Frontal cortex (tissue), 4 donors: ENCODE measurements at places on chromosomes 12 and 14. TPM values are rescaled to one million over a fixed set of nuclear protein-coding genes. Genes with fewer than 3 reads are reported as not detected.

DEPDC4 gene
- total RNA-seq = 2.4 TPM

ADAM20 gene
- total RNA-seq = 1.6 TPM

CD69 gene
- total RNA-seq = not detected

KRT3 gene
- not detected for total RNA-seq

CLEC2A gene
- total RNA-seq = not detected

AHSA1 gene
- 107 TPM for total RNA-seq

DNA sequence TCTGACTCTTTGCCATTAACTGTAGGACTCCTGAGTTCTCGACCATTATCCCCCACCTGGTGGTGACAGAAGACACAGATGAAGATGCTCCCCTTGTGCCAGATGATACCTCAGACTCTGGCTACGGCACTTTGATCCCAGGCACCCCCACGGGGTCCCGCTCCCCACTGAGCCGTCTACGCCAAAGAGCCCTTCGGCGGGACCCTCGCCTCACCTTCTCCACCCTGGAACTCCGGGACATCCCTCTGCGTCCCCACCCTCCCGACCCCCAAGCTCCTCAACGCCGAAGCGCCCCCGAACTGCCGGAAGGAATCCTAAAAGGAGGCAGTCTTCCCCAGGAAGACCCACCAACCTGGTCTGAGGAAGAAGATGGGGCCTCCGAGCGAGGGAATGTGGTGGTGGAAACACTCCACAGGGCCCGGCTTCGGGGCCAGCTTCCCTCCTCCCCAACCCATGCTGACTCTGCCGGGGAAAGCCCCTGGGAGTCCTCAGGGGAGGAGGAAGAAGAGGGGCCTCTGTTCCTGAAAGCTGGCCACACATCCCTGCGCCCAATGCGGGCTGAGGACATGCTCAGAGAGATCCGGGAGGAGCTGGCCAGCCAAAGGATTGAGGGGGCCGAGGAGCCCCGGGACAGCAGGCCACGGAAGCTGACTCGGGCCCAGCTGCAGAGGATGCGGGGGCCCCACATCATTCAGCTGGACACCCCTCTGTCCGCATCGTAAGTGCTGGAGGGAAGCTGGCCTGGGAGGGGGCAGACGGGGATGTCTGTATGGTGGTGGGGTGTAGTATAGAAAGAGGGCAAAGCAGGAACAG, 14.4 kb downstream of the TNFRSF1A start:
- no peak for DNase-seq

DNA sequence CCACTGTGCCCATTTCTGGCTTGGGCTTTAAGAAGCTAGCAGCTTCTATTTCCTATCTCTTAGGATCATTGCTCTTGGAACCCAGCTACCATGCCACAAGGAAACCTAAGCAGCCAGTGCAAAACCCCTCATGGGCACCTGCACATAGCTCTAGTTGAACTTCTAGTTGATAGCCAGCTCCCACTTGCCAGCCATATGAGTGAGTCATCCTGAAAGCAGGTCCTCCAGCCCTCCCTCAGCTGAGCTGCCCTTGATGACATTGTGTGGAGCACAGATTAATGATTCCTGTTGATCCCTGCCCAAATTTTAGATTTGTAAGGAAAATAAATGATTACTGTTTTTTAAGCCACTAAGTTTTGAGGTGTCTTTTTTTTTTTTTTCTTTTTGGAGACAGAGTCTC, 234.2 kb upstream of the FBXO33 start:
- no peak for DNase-seq

- DNase-seq = no peak
These were observed 23.5 kb downstream of the ASB2 start for GRCh38 chr14:93952829-93953228.

DNA sequence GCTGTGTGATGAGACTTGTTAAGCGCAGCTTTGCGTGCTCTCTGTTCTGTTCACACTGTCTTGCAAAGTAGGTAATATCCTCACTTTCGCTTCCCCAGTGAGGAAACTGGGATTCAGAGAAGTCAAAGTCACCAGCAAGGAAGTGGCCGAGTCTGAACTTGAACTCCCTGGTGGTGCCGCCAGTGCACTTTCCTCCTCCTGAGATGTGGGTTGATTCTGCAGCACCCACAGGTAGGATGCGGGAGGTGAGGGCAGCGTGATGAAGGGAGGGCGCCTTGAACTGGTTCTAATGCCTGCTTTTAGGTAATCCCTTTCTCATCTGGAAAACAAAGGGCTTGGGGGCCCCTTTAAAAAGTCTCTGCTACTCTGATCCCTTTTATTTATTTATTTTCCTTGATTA, 54.9 kb upstream of the IGF1 start:
- no peak for DNase-seq

DNA sequence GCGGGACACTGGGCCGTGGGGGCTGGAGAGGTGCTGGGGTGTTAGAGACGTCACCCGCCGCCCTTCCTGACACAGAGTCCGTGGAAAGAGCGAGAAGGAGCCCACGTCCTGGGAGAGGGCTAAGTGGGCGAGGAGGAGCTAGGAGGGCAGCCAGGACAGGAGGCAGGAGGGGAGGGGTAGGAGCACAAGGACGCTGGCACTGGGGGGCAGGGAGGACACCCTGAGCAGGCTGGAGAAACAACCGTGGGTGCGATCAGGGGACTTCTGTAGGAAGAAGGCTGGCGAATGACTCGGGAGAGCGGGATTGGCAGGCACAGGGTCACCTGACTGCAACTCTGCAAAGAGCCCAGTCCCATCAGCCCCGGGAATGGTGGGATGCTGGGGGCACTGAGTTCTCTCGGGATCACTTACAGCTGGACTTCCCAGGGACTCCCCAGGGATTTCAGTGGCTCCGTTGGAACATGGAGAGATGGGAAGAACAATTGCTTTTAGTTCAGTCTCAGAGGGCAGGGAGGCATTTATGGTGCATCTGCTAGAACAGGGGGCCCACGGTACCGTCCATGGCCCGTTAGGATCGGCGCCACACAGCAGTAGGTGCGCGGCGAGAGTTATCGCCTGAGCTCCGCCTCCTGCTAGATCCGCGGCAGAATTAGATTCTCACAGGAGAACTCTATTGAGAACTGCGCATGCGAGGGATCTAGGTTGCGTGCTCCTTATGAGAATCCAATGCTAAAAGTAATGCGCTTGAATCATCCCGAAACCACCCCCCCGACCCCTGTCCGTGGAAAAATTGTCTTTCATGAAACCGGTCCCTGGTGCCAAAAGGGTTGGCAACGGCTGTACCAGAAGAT, 24.3 kb downstream of the UBR7 start:
- DNase-seq = no peak

DNA sequence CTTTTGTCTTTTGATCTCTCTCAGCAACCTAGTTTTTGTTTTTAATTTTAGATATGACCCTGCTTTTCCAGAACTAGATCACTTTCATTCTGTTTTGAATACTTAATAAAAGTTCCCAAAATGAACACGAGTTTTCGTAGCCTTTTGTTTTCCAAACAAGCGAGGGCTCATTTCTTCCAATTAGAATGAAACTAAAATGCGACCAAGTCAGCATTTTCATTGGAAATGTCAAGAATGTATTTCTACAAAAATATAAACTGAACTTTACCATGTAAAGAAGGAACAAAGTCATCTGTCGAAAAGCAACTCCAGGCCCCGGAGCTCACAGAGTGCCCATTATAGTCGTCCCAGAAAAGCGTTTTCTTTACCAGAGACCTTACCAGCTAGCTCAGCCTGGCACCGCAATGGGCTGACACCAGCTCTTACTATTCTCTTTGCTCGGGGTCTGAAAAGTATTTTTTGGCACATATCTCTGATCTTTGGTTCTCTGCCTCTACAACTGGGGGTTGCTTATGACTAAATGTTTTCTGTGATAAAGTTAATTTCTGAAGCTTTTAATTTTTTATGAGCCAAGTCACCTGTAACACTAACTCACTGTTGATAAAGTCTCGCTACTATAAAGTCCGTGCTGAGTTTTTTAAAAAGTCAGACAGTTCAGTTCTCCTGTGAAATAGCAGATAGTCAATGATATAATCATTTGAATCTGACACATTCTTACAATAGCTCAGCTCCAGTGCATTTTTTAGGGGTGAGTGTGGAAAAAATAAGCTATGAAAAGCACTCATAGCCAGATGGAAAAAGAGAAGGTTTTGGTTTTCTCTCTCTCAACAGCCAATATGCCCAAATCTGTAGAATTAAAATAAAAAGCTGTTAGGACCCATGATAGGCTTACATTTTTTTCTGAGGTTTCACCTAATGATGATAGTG, 43.4 kb downstream of the SAMD4A start:
- no peak for DNase-seq

GRCh38 chr12:124852329-124852831, 11.3 kb downstream of the SCARB1 start:
- no peak for DNase-seq

DNA sequence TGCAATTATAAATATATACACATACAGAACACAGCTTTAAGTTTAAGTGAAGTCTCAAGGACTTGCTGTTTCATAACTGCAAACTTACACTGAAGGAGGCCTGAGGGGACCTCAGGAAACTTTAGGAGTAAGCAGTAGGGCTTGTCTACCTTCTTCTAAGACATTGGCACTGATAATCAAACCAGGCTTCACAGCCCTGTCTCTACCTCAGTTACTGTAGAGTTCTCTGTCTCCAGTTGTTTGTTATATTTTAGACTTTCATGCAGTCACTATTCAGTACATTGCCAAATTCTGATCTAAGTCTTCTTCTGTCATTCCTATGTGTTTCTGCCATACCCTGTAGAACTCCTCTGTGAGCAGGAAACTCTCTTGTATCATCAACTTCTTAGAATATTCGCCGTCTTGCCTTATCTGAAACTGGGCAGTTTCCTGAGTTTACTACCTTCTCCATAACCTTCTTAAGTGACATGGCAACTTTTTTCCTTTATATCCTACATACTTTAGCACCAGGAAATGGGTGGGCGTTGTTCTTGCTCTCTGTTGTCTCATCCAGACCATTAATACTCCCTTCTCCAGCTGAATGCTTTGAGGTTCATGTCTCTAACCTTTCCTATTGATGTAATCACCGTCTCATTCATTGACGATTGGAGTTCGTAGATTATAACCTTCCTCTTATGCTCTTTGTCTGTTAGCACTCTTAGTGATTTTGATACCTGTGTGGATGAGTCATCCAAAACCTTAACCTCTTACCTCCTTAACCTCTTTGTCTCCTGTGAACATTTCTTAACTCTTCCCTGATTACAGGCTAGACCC, 11.4 kb downstream of the APAF1 start:
- no peak for DNase-seq

- DNase-seq = peak; percentile 71
These were observed at the start of gene ACRBP for GRCh38 chr12:6647083-6647604. TSS of gene ACRBP (minus strand) at chr12:6647432. CDS start at chr12:6647366, 66 bp downstream.

DNA sequence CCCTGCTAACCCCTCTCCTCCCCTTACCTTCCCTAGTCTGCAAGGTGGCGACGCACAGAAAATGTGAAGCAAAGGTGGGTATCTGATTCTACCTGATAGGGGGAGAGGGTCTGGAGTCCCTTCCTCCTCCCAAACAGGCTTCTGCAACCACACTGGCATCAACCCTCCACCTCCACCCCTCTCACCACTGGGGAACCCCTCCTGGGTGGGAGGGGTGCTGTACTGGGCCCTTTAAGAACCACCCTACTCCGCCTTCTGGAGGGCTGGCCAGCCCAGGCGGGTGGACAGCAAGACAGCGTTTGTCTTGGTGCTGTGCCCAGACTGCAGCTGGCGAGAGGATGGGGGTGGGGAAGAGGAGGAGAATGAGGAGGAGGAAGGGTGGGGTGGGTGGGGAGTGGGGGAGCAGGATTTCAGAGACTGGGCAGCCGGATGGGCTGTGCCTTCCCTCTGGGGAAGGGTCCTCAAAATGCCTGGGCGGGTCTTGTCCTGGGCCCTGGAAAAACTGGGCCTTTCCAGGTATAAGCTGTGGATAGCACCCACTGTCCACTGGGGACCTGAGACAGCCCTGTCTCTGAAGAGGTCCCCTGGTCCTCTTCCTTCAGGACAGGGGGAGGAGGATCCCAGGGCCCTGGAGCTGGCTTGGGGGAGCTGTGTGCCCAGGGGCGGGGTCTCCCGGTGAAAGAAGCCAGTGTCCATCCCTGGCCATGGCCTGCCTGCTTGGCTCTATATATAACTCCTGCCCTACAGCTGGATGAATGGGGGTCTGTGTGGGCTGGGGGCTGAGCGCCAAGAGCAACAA, 2.8 kb downstream of the TNS2 start:
- peak; percentile 72 for DNase-seq

DNA sequence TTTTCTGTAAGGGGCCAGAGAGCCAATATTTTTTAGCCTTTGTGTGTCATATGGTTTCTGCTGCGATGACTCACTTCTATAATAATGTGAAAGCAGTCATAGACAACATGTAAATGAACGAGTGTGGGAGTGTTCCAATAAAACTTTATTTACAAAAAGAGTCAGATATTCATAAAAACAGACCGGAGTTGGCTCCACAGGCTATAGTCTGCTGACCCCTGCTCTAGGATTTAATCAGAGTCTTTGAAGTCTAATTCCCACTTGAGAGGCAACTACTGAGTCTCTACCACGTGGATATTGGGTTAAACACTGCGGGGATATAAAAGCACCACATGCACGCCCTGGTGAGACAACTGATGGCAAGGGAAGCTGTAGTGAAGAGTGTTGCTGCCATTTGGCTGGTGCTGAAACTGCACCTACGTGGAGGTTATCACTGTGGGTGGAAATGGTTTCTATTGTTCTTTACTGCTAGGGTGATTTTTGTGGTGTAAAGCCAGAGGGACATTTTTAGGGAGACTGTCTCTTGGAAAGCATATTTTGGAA, 3.6 kb upstream of the NINJ2 start:
- DNase-seq = no peak

- DNase-seq = no peak
These were observed 28.7 kb upstream of the CCND2 start for GRCh38 chr12:4244868-4245267.

DNA sequence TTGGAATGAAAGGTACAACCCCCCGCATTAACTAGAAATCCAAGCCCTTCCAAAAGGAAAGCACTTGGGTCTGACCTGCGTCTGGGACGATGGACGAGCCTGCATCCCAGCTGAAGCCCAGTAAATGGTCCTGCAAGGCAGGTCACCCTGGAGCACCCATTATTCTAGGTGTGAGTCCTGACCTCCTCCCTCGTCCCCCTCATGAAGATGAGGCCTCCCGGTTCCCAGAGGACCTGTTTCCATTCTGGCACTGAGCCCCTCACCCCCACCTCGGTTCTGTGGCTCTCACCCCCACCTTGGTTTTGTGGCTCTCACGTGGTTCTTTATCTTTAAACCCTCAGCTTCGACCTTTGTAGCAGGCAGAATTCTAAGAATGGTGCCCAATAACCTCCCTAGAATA, 7.3 kb downstream of the IFI27 start:
- DNase-seq = no peak

DNA sequence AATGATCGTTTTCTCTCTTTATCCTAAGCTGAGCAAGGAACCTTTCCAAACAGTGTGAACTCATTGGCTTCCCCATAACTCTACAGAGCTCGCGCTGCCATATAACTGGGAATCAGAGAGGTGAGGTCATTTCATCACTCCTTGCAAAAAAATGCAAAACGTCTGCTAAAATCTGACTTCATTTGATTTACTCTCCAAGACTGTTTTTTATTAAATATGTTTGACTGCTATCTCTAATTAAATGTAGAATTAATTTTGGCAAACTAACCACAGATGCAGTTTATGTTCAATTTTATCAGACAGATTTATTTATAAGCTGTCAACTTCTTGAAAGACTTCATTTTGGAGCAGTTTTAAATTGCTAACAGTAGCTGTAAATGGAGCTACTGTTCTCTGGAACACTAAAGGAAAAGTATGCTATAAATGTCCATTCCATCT, 131.6 kb upstream of the SOX5 start:
- no peak for DNase-seq

- DNase-seq = no peak
These were observed 175.6 kb upstream of the FAR2 start for GRCh38 chr12:28973491-28973890.

- DNase-seq = no peak
These were observed 6.1 kb downstream of the HOXC5 start for GRCh38 chr12:54038871-54039414.
